Right lung (tissue), 10 donors: ENCODE measurements at places on chromosomes 3 and 15.

DNA sequence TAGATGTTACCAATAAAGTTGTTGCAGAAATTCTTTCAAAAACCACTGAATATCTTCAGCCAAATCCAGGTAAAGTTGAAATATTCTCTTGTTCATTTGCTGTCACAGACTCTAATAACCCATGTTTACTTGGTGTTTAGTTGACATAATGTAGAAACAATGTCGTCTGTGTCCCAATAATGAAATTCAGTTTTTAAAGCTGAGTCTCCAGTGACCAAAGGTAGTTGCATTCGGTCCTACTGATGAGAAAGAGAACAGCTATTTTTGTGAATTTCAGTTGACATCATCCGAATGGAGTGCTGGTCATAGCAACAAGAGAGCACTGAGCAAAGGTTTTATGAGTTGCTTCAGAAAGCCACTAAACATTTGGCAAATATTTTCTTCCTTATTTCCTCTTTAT, 88.8 kb upstream of the ADAMTSL3 start:
- DNase-seq: no peak

GRCh38 chr15:98146031-98146820, 185.7 kb downstream of the ARRDC4 start:
- no peak for DNase-seq

- DNase-seq: no peak
Measured at GRCh38 chr3:29475854-29476253, 195.0 kb downstream of the RBMS3 start.

GRCh38 chr3:195064300-195064931, 206.5 kb downstream of the XXYLT1 start:
- no peak for DNase-seq

DNA sequence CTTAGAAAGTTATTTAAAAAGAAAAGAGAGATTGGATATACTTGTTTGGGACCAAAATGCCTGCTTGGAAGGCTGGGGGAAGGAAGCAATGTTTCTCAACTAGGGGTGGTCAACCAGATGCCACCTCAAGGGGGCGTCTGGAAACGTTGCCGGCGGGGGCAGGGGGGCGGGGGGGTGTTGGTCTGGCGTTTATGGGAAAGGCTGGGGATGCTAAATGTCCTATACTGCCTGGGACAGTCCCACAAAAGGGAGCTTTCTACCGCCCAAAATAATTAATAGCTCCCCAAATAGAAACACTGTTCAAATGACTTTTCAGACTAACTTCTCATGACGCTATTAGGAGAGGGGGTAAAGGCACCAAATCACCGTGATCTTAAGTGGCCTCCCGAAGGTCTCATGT, 2.2 kb downstream of the POLG start:
- no peak for DNase-seq

DNA sequence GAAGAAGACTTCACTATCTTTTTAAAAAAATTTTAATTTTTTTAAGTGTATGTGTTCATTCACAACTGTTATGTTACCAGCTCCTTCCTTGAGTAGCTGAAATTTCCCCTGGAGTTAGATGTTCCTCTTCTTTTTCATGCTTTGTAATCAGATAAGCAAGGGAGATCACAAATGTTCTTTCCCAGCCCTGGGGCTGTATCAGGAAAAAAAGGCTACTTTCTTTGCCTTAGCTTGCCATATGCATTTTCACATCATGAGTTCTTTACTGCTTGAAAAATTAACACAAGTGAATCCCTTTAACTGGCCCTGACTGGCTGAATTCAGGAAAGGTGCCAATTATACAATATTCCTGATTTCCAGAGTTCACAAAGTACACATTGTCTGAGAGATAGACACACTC, 353.2 kb upstream of the ATP11B start:
- DNase-seq: no peak

DNA sequence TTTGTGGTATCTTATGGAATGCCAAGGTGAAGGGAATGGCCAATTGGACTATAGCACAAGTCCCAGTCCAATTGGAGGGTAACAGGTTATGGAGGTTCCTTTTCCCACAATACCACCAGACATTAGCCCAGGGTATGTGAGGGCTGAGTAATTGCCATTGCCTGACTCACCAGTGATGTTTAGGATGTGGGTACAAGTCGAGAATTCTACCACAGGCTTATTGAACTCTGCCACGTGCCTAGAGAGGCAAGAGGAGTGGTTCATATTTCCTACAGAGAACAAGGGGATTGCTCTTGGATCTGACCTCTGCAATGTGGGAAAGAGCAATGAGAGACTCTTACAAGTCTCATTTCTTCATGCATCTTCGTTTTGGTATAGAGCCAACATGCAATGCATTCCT, 85.0 kb upstream of the XCR1 start:
- DNase-seq: no peak

DNA sequence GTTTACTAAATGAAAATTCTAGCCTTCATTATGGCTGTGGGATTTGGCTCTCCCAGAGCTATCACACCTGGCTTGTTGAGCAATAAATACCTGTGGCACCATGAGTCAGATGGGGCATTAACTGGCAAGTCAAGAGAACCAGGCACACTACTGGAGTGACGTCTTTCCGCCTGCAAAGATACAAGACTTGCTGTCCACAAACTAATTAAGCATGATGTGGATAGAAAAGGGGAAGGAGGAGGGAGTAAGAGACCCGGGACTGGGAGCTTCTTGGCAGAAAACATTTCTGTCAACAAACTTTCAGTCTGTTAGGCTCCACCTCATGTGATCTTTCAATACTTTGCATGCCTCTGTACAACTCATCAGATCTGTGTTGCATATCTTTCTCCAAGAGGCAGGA, 56.5 kb downstream of the CLDN1 start:
- no peak for DNase-seq

DNA sequence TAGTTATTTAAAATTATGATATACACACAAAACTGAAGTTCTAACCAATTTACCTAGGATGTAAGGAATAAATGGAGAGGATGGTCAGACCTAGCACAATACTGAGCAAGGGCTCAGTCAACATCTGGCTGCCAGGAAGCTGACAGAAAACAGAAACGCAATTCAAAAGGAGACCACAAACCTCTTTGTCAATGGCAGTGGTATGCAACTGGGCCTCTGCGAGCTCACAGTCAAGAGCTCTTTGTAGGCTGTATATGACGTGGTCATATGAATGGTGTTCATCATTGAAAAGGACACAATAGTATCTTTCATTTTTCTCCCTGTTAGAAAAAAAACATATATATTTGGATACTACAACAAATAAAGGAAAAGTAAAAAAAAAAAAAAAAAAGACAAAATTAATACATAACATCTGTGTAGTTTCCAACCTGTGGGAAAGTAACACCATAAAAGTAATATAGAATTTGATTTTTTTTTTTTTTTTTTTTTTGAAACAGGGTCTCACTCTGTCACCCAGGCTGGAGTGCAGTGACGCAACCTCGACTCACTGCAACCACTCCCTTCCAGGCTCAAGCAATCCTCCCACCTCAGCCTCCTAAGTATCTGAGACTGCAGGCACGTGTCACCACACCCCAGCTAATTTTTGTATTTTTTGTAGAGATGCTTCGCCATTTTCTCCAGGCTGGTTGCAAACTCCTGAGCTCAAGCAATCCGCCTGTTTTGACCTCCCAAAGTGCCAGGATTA, 37.9 kb downstream of the UBR1 start:
- DNase-seq: no peak

- DNase-seq: no peak
Measured at GRCh38 chr3:71444028-71444860, 139.3 kb downstream of the FOXP1 start.

- DNase-seq: no peak
Measured at GRCh38 chr3:81760215-81760614, 1.2 kb downstream of the GBE1 start.

DNA sequence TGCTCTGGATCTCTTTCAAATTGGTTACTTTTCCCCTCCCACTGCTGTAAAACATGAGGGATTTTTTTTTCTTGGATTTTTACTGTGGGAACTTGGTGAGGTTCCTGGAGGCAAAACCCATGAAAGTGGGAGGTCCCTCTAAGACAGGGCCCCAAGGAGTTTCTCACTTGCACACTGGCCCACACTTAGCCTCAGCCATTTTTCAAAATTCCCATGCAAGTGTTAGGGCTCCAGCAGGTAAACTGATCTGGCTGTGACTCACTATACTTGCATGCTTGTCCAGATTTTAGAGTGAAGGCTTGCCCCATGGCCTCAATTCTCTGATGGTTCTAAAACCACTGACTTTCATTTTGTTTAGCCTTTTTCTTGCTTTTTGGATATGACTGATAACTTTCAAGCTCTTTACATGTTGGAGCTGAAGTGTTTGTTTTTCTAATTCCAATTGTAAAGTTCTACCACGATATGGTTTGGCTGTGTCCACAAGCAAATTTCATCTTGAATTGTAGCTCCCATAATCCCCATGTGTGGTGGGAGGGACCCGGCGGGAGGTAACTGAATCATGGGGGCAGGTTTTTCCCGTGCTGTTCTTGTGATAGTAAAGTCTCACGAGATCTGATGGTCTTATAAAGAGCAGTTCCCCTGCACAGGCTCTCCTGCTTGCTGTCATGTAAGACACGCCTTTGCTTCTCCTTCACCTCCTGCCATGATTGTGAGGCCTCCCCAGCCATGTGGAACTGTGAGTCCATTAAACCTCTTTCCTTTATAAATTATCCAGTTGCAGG, 37.7 kb downstream of the MCCC1 start:
- no peak for DNase-seq

DNA sequence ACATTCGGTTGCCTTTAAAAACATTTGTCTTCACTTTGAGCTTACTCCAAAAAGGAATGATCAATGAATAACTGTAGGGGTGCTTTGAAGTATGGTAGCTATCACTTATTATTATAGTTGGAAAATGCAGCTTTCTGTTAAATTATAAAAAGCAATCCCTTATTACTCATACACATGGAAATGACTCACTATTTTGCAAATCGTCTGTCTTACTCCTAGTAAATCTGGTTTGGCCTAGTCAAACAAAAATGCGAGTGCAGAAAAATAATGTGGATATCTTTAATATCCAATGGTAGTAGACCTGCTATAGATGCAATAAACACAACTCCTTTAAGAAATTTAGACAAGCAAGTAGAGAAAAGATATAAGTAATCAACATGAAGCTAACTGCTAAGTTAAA, 112.5 kb downstream of the ZIC1 start:
- no peak for DNase-seq

GRCh38 chr3:169865176-169865767, 4.5 kb downstream of the LRRC31 start:
- DNase-seq: no peak

DNA sequence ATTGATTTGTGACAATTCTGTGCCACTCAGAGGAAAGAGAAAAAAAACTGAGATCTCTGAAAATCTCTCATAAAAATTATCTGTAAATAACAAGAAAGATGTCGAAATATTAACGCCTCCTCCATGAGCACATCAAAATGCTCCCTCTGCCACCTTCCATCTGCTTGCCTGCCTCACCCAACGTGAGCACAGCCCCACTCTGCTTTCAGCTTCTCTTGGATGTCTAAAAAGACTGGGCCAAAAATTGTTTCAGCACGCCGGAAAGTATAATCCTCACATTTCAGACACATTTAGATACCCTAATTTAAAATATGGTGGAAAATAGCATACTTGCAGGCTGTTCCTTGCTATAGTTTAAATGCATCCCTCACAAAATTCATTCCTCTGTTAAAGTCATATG, 57.1 kb downstream of the ERC2 start:
- no peak for DNase-seq

DNA sequence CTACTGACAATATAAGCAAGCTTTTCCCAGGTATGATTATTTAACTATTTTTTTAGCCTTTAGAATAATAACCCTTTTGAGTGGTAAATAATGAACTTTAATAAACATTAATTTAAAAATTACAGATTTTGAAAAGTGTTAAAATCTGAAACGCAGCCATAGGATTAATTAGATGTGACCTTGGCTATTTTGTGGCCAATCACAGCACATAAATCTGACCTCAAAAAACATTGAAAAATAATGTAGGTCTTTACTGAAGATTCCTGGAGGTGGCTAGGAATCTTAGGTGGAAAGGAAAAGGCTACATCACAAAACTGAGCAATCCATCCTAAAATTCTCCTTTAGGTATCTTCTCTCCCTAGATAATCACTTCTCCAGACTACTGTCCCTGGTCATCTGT, 18.1 kb downstream of the SCG3 start:
- DNase-seq: no peak

DNA sequence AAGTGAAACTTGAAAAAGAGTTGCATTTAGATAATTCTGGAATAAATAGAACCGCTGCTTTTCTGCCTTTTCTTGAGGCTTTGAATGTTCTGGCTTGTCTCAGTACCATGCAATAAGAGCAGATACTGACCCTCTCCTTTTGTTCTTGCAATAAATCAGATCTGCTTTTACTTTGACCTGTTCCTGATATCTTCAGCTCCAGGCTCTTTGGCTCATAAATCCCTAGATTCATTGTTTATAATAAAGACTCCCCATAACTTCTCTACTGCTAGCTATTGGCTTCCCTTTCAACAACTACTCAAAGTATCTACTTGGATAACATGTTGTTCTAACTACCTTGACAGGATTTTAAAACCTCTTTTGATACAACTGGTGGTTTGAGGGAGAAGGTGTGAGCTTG, 47.4 kb upstream of the TMC3 start:
- no peak for DNase-seq

DNA sequence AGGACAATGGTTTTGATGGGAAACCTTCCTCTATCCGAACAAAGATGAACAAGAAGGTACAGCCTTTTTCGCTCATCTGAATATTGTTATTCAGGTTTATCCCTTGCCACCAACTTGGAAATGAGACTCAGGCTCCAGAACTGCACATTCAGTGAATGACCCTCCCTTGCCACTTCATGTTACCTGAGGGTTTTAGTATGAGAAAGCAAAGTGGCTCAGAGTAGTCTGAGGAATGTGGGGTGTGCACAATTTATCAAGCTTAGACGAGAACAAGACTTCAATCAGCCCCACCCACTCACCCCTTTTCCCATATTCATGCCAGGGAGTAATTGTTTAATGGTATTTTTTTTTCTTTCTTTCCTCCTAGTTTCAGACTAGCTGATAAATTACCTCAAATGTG, 265.3 kb upstream of the POU1F1 start:
- peak; percentile 1 for DNase-seq

- DNase-seq: no peak
Measured at GRCh38 chr15:40325700-40326099, 2.2 kb downstream of the INAFM2 start.

- DNase-seq: no peak
Measured at GRCh38 chr3:43856761-43857160, 166.0 kb downstream of the ABHD5 start.

GRCh38 chr3:111032677-111033076, 38.9 kb upstream of the NECTIN3 start:
- DNase-seq: no peak

- DNase-seq: no peak
Measured at GRCh38 chr15:57591822-57592367, at the start of gene MYZAP. MYZAP (plus strand) TSS chr15:57591904; CDS start chr15:57592035, 131 bp downstream.

GRCh38 chr3:193963808-193964516, 172.0 kb upstream of the HES1 start:
- DNase-seq: no peak

GRCh38 chr3:4821338-4821737, 157.9 kb upstream of the BHLHE40 start:
- no peak for DNase-seq

GRCh38 chr3:193711523-193711963, 118.5 kb downstream of the OPA1 start:
- no peak for DNase-seq

- DNase-seq: no peak
Measured at GRCh38 chr3:128275316-128276145, 122.2 kb downstream of the EEFSEC start.
